Stimulated activated CD4-positive, alpha-beta T cell treated with anti-CD3 and anti-CD28 coated beads, Interleukin-1b, Interleukin-23, amount 100 ng/mL, for 24 hours (primary cell): ENCODE measurements at places on chromosomes 13 and 19.

DNA sequence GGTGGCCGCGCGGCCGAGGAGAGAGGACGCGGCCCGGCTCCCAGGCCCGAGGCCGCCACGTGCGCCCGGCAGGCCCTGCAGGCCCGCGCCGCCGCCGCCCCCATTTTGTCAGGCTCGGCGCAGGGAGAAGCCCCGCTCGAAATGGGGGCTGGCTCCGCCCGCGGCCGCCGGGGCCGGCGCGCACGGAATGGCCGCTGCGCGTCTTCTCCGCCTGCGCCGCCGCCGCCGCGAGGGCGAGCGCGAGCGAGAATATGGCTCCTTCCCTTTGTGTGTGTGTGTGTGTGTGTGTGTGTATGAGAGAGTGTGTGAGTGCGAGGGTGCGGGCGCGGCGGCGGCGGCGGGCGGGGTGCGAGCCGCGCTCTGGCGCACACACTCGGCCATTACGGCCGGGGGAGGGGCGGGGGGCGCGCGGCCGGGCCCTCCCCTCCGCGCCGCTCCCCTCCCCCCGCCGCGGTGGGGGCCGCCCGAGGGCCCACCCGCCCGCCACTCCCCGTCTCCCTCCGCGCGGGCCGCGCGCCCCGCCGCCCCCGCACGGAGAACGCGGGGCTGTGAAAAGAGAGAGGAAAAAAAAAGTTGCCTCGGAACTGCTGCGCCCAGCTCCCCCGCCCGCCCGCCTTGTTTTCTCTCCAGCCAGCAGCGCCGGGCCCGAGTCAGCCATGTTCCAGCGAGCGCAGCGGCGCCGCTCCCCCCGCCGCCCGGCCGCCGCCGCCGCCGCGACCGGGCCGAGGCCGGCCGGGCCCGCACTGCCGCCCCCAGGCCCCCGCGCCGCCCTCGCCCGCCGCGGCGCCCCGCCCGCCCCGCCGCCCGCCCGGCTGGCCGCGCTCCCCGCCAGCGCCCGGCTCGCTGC is 1.0 kb downstream of the HMGB1 start:
- peak; percentile 59 for DNase-seq

GRCh38 chr19:35612224-35612558 is 344 bp upstream of the HAUS5 start:
- no peak for DNase-seq

- DNase-seq: no peak
Measured at GRCh38 chr13:59750860-59751259, 412.9 kb downstream of the DIAPH3 start.

DNA sequence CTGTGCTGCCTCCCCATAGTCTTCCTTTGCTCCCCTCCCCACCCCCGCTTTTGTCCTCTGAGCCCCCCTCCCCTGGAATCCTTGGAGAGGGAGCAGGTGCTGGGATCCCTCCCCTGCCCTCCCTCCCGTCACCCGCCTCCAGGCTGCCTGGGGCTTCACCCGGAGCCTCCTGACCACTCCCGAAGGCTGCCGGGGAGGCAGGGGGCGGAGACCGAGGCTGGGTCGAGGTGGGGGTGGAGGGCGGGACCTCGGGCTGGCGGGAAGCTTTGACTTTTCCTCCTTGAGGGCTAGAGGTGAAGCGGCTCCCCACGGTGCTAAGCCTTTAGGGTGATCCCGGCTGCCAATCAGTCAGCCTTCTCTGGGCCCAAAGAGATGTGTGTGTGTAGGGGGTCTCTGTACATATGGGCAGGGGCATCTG is 1.5 kb downstream of the KMT5C start:
- peak; percentile 46 for DNase-seq

DNA sequence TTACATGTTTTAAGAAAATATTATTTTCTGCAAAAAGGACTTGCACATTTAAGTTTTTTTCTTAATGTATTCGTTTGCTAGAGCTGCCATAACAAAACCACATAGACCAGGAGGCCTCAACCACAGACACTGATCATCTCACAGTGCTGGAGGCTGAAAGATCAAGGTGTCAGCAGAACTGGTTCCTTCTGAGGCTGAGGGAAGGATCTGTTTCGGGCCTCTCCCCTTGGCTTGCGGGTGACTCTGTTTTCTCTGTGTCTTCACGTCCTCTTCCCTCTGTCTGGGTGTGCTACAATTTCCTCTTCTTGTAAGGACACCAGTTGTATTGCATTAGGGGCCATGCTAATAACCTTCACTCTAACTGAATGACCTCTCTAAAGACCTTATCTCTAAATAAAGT is 364.2 kb downstream of the IRS2 start:
- DNase-seq: no peak

- no peak for DNase-seq
Measured at GRCh38 chr13:67353941-67354340, 123.8 kb upstream of the PCDH9 start.

DNA sequence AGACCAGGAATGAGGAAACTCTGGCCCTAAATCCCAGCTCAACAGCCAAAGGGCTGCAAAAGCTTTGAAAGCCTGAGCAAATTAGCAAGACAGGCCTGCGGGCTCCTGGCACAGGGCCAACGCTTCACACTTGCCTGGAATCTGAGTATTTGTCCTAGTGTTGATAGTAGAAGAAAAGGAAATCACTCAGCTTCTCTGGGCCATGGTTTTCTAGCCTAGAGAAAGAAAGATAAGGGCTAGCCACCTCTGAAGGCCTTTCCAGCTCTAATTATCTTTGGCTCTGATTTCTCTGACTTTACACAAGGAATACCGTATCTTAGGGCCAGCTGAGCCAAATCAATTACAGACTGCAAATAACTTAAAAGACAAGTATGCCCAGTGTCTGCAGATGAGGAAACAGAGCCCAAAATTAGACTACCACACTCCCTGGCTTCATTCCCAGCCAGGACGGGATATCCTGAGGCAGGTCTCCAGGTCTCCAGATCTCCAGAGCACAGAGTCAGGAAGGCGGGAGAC is 69.6 kb downstream of the STK24 start:
- DNase-seq: no peak

GRCh38 chr13:53005626-53006025 is 23.0 kb upstream of the OLFM4 start:
- DNase-seq: no peak

- no peak for DNase-seq
Measured at GRCh38 chr13:33182729-33183128, 102.8 kb downstream of the STARD13 start.

- DNase-seq: no peak
Measured at GRCh38 chr13:97905517-97905916, 48.0 kb upstream of the IPO5 start.

GRCh38 chr13:28533441-28534166 is 38.7 kb upstream of the FLT1 start:
- DNase-seq: no peak

DNA sequence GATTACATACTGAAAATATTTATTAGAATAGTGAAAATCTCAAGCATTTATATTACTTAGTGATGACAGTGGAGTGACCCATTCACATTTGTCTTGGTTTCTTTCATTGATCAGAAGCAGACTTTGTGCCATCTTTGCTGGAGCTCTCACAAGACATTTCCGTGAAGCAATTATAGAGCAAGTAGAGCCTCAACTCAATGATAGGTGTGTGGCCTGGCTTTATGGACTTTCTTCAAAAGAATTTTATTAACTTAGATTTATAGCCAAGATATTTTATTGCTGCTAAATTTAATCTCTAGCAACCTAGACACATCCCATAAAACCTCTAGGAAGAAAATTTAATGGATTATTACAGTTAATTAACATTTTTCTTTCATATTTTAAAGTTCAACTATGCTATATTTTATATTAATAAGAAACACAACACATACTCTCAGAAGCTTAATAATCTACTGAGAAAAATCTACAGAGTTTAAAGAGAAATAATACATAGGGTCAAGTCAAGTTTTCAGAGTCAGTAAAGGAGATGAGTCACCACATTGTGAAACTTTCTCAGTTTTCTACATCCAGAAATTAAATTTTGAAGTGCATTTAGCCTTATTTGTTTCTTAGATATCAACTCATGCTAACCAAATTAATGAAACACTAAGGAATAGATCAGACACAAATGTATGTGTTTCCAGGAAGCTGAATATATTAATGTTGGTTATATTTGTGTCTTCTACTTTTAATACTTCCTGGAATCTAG is 160.5 kb downstream of the LACC1 start:
- DNase-seq: no peak

DNA sequence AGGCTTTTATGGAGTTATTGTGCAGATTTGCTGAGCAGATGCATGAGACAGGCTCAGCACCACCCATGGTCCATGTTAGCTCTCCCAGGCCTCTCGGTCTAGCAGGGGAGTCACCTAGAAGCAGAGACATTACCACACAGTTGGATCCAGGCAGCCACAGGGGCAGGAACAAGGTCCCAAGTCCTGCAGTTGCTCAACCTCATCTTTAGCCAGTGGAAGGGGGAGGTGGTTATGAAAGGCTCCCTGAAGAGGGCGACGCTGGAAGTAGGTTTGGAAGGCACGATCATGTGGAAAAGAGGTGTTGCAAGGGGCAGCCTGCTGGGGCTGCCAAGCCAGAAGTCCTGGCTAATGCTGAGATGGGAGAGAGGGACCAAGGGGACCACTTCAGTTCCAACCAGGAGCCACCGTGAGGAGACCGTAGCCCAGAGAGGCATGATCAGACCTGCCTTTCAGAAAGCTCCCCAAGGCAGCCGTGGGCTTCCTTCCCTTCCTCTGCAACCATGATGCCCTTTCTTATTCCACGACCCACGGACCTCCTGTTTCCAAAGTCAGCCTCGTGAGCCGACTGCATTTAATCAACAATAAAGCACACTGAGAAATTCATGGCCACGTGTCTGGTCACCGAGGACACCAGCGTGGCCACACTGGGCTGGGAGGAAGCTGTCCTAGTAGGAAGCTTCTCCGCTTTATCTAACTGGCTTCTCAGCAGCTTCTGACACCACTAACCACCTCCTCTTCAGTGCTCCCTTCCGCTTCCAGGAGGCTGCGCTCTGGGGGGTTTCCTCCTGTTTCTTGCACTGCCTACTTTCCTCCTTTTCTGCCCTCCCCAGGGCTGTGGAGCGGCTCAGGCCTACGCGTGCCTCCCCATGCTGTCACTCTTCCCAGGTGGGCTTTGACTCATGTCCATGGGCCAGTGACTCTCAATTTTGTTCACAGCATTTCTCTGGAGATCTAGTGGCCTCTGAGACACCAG is 2.6 kb downstream of the AP1M1 start:
- DNase-seq: no peak

DNA sequence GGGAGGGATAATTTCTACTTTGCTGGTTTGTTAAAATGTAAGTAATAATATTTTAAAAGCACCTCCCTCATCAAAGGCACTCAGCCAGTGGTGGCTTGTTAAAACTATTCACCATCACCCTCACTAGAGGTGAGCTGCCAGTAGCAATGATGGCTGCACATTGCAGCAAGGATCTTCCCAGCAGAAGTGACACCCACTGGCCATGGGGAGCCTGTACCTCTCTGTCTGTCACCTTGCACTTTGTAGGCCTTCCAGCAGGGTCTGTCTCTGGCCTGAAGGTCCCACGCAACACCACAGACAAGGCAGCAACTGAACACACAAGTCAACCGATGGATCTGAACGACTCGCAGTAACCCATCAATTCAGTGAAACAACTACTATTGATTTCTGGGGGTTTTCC is 47.3 kb upstream of the C13orf42 start:
- no peak for DNase-seq

- DNase-seq: peak; percentile 1
Measured at GRCh38 chr19:42563352-42564210, 31.1 kb downstream of the CEACAM8 start.

GRCh38 chr19:40754611-40755247 is 3.7 kb downstream of the SNRPA start:
- peak; percentile 45 for DNase-seq

GRCh38 chr13:41561170-41561569 is 103.8 kb downstream of the RGCC start:
- no peak for DNase-seq

- DNase-seq: no peak
Measured at GRCh38 chr19:47406711-47407416, 12.5 kb downstream of the MEIS3 start.

GRCh38 chr13:50645092-50645491 is 198.4 kb downstream of the DLEU7 start:
- DNase-seq: no peak

DNA sequence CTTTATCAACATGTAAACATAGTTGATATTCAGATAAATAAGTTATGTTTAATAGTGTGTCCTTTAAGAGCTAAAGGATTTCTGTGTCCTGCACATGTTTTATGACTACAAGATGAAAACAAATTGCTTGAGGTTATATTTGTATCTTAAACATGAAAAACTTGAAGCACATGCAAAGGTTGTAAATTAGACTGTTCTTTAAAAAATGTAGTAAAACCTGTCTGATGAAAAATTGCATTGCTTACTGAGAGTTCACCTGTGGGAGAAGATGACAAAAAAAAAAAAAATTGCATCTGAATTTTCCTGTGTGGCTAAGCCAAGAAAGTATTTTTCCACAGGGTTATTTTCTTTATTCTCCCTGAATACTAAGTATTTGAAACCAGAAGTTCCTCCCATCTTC is 25.7 kb upstream of the LMO7 start:
- DNase-seq: no peak

- DNase-seq: no peak
Measured at GRCh38 chr13:106367361-106367971, 168.0 kb downstream of the EFNB2 start.

DNA sequence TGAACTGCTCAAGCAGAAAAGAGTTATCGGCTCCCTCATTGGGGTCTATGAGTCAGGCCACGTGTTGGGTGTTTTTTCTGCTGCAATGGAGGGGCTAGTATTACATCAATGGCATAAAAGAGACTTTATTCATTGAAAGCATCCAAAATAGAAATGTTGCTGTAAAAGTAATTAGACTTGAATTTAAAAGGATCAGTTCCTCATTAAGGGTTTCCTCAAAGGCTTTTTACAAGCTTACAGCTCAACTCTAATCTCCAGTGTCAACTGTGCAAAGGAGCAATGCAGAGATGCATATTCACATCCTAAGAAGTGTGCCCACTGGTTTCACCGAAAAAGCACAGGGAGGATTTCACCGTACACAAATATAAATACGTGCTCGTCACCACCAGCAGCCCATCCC is 300.3 kb downstream of the FOXO1 start:
- no peak for DNase-seq

- no peak for DNase-seq
Measured at GRCh38 chr13:107834281-107834680, 381.1 kb downstream of the LIG4 start.

- DNase-seq: peak; percentile 41
Measured at GRCh38 chr13:51814825-51815650, 11.1 kb upstream of the DHRS12 start.

- no peak for DNase-seq
Measured at GRCh38 chr19:43570174-43570791, 5.0 kb downstream of the XRCC1 start.
